Nephron progenitor cell (in vitro differentiated cells): ENCODE measurements at places on chromosomes 3 and 15.

GRCh38 chr3:55623786-55624185, 136.7 kb upstream of the WNT5A start:
- DNase-seq, result no peak

- no peak for DNase-seq
Observed at GRCh38 chr15:90318591-90318990, 33.5 kb upstream of the ZNF774 start.

DNA sequence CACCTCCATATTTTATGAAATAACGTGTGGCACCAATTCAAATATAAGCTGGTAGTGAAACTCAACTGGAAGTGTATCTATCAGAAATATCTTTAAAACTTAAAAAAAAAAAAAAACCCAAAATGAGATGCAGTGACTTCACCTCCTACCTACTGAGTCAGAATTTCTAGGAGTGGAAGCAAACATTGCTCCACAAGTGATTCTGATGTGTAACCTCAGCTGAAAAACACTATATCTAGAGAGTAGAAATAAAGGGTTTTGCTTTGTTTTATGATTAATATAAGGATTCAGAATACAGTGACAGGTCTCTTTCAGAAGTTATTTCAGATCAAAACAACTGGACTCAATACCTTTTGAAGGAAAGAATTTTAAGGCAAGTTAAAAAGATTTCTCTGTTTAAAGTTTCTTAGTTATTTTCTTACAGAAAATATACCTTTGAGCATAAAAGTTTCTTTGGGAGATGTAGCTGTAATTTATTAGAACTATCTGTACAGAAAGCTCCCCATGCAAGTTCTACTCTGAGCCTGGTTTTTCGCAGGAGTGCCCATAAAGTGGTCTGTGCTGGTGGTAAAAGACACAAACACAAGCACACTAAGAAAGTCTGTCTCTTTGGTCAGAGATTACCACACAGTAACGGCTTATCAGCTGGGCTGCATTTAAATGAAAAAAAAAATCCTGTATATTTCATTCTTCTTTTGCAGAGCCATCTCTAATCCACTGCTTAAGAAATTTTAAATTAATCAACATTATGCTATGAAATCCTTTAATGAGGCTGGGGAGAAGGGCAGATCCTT, 59.9 kb upstream of the PPIB start:
- DNase-seq, result no peak

GRCh38 chr3:136670166-136670565, 82.0 kb downstream of the STAG1 start:
- no peak for DNase-seq

GRCh38 chr3:111621535-111621934, 26.4 kb upstream of the ZBED2 start:
- peak; percentile 37 for DNase-seq

DNA sequence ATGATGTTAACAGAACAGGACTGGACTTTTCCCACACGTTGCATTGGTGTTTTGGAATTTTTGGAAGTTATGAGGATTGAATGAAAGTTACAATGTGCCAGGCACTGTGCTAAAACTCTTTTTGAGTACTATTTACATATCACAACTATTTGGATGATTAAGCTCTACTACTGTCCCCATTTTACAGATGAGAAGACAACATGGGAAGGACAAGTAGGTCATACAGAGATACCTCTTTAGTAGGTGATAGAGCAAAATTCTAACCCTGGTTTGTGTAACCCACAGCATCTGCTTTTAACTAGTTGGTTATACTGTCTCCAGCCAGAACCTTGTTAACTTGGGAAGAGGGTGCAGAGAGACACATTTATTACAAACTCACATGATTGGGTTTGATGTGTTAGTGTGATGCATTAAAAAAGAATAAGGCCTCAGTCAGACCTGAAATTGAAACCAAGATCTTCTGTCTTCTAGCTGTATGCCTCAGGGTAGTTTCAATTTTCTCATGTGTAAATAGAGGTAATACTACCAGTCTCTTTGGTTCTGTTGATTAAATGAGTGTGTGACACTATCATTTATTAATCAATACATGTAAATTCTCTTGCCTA, 1.4 kb downstream of the NDUFB4 start:
- DNase-seq, result no peak

DNA sequence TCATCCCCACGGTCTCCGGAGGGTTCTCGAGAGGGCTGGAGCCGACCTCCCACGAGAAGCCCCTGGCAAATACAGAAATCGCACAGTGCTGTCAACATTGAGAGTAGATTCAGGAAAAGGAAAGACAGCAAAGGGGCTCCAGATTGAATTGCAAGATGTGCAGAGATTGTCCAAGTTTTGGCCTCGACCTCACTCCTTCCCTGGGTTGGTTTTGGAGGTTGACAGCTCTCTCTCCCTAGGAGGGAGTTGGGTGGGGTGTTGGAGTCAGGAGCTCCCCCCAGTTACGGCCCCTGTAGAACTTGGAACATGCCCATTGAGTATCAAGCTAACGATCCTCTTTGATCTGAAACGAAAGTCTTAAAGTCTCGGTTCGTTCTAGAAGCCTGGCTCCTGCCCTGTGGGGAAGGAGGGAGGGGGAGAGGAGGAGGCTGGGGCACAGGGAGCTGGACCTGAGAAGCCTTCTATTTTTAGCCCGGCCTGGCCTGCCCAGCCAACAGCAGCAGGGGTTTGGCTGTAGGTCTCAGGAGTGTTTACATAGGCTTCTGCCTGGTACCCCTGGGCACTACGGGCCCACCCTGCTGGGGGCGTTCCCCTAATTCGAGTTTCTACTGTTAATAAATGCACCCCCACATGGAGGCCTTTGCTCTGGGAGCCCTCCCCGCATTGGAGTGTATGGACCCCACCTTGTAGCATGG, 672 bp upstream of the KY start:
- no peak for DNase-seq

- no peak for DNase-seq
Observed at GRCh38 chr3:39349080-39349479, 19.6 kb downstream of the CCR8 start.

DNA sequence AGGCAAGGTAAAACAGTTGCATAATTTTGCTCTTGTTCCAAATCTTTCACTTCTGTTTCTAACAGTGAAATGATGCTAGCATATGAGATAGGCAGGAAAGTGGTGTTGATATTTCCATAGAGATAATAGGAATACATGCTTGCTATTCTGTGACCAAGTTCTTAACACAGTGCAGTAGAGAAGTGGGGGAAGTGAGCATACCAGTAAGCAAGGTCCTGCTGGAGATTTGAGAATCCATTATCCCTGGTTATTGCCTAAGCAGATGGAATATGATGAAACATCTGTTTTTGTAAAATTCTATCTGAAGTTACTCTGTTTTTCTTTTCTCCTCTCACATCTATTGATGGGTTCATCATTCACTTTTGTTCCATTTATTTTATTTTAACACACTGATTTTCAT, 28.7 kb downstream of the USP8 start:
- no peak for DNase-seq

DNA sequence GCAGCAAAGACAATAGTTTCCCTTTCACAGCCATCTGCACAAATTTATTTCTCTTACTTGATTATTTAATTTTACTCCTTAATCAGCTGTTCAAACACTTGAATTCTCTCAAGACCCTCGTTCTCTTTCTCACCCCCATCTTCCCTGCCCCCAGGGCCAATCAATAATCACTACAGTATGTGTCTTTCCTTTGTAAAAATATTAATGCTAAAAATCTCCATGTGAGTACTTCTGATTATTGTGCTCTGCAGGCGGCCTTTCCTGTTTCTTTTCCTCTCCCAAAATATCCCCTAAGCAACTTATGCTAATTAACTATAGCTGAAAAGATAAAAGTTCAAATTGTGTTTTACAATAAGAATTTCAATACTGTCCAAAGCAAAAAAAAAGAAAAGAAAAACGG, 617.0 kb upstream of the CBLB start:
- no peak for DNase-seq

- peak; percentile 27 for DNase-seq
Observed at GRCh38 chr15:81531109-81531592, 157.1 kb upstream of the TMC3 start.

DNA sequence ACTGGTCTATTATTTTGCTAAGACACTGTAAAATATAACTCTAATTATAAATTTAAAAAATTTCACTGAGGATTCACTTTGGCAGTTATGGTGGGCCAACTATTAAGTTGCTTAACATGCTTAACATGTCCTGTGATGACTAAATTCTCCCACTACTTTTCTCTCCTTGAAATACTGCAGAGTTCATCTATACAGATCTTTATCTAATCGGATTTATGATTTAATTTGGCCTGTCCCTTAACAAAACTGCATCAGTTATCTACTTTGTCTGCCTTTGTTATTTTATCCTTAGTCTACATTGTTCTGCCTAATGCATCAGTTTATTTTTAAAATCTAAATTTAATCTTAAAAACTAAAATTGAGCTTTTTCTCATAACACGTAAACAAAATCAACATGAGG, 26.4 kb downstream of the CD96 start:
- no peak for DNase-seq

- no peak for DNase-seq
Observed at GRCh38 chr15:83358972-83359564, 74.6 kb upstream of the BNC1 start.

DNA sequence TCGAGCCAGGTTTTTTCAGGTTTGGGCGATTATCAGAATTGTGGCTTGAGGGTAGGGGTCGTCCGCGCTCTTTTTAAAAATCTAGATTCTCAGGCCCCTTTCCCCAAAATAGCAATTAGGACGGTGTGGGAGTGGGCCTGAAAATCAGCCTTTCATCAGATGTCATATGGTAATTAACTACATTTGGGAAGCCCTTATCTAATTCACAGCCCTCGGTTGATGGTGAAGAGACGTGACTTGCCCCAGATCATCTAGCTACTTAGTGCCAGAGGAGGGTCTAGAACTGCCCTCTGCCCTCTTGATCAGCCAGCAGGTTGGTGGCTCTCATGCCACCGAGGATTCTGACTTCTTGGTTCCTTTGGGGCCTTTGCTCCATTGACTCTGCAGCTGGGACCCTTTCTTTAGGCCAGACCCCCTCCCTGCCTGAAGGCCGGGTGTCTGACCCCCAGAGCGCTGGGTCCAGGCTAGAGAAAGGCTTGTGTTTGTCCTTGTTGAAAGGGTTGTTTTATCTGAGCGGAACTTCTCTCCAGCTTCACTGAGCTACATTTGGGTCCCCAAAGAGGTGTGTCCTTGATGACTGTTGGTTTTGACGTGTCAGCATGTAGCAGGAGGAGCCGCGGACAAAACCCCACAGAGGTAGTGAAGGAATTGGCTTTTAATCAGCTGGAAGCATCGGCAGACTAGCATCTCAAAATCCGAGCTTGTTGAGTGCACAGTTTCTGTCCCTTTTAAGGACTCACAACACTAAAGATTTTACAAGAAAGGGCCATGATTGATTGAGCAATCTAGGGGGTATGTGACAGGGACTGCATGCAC, 857 bp downstream of the AEN start:
- no peak for DNase-seq

GRCh38 chr3:98961161-98962155, 60.0 kb upstream of the DCBLD2 start:
- no peak for DNase-seq

GRCh38 chr15:89419370-89419984, 76.9 kb downstream of the RHCG start:
- DNase-seq, result peak; percentile 96

DNA sequence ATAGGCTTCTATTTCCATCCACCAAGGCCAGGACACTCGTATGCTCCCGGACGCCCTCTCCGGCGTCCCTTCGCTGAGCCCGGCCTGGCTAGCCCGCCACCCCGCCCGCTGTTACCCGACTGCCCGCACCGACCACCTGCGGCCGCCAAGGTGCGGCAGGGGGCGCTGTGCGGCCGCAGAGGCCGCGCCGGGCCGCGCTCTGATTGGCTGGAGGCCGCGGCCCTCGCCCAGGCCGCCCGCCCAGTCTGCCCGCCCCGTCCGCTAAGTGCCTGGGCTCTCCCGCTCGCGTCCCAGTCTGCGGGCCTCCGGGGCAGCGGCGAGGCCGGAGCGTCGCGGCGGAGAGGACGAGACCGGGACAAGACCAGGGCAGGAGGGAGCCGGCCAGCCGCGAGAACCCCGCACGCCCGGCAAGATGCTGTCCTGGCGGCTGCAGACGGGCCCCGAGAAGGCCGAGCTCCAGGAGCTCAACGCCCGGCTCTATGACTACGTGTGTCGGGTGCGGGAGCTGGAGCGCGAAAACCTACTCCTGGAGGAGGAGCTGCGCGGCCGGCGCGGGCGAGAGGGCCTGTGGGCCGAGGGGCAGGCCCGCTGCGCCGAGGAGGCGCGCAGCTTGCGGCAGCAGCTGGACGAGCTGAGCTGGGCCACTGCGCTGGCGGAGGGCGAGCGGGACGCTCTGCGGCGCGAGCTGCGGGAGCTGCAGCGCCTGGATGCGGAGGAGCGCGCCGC, at the start of gene SYNM:
TSS of gene SYNM (plus strand) at position 293 of the 726 bp plus-strand sequence. CDS start at position 413, 120 bp downstream.
- DNase-seq, result peak; percentile 81

GRCh38 chr3:124802702-124803101, 72.5 kb downstream of the UMPS start:
- DNase-seq, result no peak

DNA sequence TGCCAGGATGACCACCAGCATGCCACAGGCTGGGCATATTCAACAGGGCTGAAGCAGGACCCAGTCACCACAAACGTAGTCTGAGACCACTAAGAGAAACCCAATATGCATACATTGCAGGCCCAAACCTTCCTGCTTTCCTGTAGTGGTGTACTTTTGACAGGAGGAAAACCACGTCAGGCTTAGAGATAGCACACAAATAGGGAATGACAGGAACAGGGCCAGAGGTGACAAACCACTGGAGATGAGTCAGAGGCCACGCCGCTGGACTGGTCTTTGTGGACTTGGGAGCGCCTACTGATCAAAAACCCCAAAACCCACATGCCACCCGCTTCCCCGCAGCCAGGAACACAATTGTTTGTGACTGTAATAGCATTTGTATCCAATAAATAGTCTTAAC, 3.6 kb upstream of the EFCAB12 start:
- DNase-seq, result no peak

DNA sequence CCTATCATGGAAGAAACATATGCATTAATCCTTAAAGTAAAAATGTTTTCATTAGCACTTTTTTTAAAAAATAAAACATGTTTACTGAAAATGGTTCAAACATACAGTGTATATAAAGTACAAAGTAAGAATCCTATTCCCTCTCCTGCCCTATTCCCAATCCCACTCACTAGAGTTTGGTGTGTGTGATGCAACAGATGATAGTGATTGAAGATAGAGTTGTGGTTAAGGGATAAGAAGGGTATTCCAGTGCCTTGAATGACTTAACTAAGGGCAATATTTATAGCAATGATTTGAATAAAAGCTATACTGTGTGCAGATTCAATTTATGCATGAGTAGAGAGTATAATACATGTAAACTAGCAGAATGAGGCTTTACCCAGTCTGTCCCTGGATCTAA, 18.1 kb downstream of the ZNF280D start:
- no peak for DNase-seq

DNA sequence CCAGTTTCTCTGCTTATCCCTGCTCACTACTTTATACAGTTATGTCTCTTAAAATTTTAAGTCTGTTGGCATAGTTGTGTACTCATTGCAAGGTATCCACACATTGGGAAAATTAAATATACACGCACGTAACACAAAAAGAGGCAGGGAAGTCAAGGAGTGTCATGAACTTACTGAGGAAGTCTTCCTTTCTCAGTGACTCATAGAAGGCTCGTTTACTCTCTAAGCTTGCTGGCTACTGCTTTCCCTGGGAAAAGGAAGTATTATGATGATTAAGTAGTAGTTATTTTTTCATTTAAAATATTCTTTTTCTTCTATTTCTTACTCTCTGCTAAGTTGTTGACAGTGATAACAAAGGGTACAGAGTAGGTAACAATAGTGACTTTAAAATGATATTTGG, 287.3 kb downstream of the UBE2E2 start:
- DNase-seq, result no peak

GRCh38 chr3:78834910-78835309, 932.9 kb downstream of the ROBO1 start:
- DNase-seq, result no peak

- DNase-seq, result no peak
Observed at GRCh38 chr15:63481105-63481810, 23.1 kb upstream of the USP3 start.
